ENCODE measurements at places on chromosomes 12 and 14. TPM values are rescaled to one million over a fixed set of nuclear protein-coding genes. Genes with fewer than 3 reads are reported as not detected.

OR4E2 gene
- not detected for total RNA-seq

GEMIN2 gene
- 20.0 TPM for total RNA-seq

C12orf50 gene
- total RNA-seq: 0.09 TPM

SRGAP1 gene
- total RNA-seq: 0.20 TPM

SLCO1B3 gene
- total RNA-seq: not detected

ARHGEF40 gene
- not detected for total RNA-seq

PIK3C2G gene
- total RNA-seq: not detected

BAG5 gene
- 31.0 TPM for total RNA-seq

SLC10A1 gene
- total RNA-seq: not detected

ADSS1 gene
- 1.8 TPM for total RNA-seq

MFAP5 gene
- total RNA-seq: not detected

SERPINA9 gene
- total RNA-seq: not detected

CABP1 gene
- not detected for total RNA-seq

ZCCHC8 gene
- total RNA-seq: 37.7 TPM

VRTN gene
- total RNA-seq: not detected

BCDIN3D gene
- total RNA-seq: 5.7 TPM

ESRRB gene
- 0.05 TPM for total RNA-seq

KLHL33 gene
- 0.05 TPM for total RNA-seq

NPC2 gene
- 28.9 TPM for total RNA-seq

ACSM4 gene
- not detected for total RNA-seq

BDKRB1 gene
- total RNA-seq: not detected

RNASE7 gene
- not detected for total RNA-seq

SMCO2 gene
- 0.45 TPM for total RNA-seq

PMEL gene
- total RNA-seq: 0.25 TPM

MAP1LC3B2 gene
- 0.50 TPM for total RNA-seq

TAS2R42 gene
- total RNA-seq: not detected

AKAP6 gene
- total RNA-seq: 0.45 TPM

PRPF40B gene
- total RNA-seq: 10.1 TPM
